ENCODE measurements at places on chromosomes 12 and 14.
A peak's percentile ranks its signal among the peaks of the same experiment; 100 is the strongest.

DNA sequence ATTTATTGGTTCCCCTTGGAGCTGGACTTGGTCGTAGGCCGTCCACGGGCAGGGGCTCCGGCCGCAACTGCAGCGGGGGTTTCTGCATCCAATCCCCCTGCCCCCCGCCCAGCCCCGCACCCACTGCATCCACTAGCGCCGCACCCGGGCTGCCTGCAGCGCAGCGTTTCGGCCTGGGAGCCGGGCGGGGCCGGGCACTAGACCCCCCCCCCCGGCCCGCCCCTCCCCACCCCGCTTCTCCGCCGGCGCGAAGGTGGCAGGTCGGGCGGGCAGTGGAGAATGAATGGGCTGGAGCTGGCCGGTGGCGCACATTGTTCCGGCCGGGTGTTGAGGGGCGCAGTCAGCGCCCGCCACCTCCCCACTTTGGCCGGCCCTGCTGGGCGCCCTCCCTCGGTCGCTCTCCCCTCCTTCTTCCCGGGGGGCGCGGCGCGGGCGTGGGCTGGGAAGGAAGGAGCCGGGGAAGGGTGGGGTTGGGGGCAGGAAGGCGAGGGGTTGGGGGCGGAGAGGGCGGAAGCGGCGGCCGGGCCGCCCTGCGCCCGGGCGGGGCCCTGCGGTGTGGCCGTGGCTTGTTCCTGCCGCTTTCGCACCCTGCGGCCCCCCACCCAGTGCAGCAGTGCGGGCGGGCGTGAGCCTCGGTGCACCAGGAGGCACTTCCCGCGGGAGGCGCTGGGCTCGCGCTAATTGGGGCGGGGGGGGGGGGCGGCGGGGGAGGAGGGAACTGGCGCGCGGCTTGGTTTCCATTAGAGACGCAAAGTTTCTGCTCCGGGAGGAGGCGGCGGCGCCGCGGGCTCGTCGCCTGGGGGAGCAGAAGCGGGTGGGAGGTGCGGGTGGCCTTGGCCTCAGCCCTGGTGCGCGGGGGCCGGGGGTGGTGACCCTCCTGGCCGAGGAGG lies 841 bp downstream of the CALM1 start:
- peak; percentile 74 for DNase-seq

DNA sequence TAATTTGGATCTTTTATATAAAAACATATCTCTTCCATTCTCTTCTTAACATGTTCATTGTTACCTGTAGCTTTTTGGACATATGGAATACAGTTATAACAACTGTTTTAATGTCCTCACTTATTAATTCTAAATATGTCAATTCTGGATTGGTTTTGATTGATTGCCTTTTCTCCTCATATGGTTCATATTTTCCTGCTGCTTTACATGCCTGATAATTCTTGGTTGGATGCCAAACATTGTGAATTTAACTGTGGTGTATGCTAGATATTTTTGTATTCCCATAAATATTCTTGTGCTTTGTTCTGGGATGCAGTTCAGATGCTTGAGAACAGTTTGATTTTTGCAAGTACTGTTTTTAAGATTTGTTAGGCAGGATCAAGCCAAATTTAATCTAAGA lies 10.8 kb downstream of the C14orf132 start:
- no peak for DNase-seq

DNA sequence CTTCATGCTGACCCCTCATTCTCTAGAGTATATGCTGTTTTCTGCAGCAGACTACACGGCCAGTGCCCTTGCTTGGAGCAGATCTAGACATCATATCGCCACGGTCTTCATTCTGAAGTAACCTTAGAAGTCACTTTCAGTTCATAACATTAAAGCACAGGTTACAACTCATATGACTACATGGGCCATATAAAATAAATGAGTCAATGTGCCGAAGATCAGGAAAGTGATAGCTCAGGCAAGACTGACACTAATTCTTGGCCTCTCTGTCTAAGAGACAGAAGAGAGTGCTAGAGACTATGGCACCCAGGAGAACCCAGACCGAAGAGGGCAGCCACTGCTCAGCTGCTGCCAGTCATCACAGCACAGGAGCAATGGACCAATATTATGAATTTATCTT lies 609.7 kb downstream of the DIO2 start:
- DNase-seq, result no peak

DNA sequence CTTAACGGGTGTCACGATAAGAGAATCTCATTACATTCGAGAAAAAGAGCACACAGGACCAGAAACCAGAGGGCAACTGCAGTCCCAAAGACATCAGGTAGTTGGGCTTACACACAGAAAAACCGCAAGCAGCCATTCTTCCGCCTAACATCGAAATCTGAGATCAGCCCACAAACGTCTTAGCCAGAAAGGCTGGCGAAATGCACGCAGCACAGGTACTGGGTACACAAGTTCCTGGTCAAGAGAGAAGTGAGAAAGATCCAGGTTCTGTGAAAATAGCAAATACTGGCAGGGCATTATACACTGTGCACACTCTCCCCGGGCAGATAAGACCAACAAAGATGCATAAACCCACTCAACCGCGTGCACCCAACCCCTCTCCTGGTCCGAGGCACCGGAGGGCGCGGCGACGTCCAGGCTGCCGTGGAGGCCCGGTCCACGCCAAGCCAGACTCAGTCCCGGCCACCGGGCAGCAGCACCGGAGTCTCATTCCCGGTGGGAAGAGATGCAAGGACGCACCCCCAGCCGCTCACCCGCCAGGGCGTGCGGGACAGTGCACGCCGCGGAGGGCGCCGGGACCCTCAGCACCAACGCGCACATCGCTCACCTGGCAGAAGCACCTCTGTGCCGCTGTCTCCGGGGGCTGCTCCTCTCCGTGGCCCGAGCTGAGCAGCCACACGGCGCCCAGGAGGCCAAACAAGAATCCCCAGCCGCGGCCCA lies 437 bp downstream of the ERO1A start:
- peak; percentile 89 for DNase-seq

GRCh38 chr12:25695574-25695973 lies 142.5 kb upstream of the LMNTD1 start:
- no peak for DNase-seq

GRCh38 chr12:80553316-80553715 lies 109.3 kb downstream of the PTPRQ start:
- DNase-seq, result no peak

DNA sequence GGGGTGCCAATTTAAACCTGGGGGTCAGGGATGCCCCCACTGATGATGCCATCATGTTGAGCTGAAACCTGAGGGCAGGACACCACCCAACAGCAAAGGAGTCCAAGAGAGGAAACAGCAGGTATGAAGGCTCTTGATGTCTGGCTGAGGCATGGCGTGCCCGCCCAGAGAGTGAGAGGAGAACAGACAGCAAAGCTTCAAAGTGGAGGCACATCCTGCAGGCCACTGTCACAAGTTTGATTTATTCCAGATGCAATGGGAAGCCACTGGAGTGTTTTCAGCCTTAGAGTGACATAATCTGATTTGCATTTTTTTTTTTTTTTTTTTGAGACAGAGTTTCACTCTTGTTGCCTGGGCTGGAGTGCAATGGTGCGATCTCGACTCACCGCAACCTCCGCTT lies 34.8 kb downstream of the IRF2BPL start:
- no peak for DNase-seq

DNA sequence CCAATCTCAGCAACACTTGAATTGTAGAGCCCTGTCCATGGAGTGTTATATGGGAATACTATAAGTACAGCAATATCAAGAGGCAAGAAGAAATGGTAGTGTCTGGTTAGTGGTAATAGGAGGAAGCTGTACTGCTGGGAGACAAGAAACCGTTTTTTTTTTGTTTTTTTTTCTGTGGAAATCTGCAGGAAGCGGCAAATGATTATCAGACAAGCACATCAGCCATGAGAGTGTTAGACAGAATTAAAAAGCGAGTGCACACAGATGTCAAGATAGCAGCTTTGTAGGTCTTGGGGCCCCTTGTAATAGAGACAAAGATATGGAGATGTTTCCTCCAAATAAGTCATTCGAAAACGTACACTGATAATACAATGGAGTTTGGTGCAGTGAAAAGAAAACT lies 6.7 kb downstream of the TESPA1 start:
- DNase-seq, result no peak

GRCh38 chr12:7101047-7101693 lies 7.8 kb downstream of the C1RL start:
- DNase-seq, result no peak

DNA sequence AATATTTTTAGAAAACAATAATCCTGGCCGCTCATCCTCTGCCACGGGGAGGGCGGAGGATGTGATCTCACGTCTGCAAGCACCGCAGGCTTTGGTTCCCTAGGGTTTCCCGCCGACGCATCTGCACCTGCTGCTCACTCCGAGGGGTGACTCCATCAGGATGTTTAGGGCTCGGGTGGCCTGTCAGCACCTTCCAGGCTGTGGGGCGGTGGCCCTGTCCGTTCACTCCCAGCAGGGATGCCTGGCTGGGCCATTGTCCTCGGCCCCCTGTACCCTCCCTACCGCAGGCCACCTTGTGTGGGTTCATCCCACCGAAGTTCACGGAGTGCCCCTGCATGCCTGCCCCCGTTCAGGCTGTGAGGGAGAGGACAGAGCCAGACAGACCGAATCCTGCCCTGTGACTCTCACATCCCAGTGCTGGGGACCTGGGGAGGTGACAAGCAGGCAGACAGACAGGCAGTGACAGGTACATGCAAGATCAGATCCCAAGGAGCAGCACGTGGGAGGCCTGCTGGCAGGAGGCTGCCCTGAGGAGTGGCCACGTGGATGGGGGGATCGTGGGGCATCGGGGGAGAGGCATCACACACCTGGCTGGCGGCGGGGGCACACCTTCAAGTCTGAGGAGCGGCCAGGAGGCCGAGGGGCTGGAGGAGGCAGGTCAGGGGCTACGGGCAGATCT lies 112.6 kb downstream of the ADGRD1 start:
- DNase-seq, result no peak

- no peak for DNase-seq
Observed at GRCh38 chr12:69241438-69242092, 2.2 kb downstream of the CPSF6 start.

- no peak for DNase-seq
Observed at GRCh38 chr12:54385251-54385914, 850 bp upstream of the ZNF385A start.

- DNase-seq, result no peak
Observed at GRCh38 chr12:74370608-74371216, 166.9 kb upstream of the ATXN7L3B start.

GRCh38 chr12:85322715-85323114 lies 42.7 kb downstream of the ALX1 start:
- no peak for DNase-seq

DNA sequence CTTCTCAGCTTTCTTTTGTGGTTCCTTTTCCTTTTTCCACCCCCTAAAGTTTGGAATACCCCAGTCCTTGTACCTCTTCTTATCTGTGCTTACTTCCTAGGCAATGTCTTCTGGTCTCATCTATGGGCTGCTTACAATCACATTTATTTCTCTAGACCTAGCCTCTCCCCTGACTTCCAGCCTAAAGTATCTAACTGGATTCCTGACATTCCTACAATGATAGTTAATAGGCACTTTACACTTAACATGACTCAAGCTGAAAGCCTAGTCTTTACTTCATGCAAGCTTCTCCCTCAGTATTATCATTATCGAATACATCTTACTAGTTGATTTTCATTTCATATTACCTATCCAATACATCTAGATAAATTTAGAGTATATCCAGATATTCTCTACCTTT lies 21.2 kb downstream of the CLECL1 start:
- no peak for DNase-seq

DNA sequence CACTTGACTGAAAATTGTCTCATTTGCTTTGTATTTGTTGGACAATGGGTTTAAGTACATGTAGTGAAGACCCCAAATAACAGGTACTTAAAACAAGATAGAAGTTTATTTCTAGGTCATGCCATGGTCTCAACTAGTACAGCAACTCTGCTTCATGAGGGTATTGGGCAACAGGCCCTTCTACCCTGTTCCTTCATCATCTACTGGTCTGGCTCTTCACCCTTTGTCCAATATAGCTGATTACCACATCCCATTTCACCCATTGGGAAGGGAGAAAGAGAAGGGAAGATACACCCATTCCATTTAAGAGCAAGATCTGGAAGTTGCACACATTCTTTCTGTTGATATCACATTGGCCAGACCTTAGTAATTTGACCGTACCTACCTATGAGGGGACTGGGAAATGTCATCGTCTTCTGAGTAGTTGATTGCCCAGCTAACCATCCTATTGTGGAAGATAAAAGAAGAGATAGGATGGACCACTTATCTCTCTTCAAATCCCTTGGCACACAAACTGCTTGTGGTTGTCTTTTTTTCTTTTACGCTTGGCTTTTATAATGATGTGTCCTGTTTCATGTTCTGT lies 104.6 kb downstream of the DIP2B start:
- DNase-seq, result no peak

GRCh38 chr12:81330480-81330879 lies 252.6 kb downstream of the ACSS3 start:
- DNase-seq, result no peak

DNA sequence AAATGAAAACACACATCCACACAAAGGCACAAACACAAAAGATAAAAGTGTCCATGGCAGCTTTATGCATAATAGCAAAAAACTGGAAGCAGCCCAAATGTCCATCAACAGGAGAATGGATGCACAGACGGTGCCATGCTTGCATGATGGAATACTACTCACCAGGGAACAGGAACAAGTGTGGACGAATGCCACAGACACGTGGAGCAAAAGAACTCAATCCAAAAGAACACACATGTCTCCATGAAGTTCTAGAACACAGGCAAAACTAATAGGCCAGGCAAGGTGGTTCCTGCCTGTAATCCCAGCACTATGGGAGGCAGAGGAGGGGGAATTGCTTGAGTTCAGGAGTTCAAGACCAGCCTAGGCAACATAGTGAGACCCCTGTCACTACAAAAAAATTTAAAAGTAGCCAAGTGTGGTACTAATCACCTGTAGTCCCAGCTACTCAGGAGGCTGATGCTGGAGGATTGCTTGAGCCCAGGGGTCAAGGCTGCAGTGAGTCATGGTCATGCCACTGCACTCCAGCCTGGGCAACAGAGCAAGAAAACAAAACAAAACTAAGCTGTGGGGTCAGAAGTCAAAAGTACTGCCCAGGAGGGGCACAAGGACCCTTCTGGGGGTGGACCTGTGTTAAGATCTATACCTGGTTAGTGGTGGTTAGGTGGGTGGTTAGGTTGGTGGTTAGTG lies 7.3 kb upstream of the TMEM119 start:
- DNase-seq, result no peak

- DNase-seq, result no peak
Observed at GRCh38 chr12:41932470-41932991, 212.1 kb downstream of the GXYLT1 start.

DNA sequence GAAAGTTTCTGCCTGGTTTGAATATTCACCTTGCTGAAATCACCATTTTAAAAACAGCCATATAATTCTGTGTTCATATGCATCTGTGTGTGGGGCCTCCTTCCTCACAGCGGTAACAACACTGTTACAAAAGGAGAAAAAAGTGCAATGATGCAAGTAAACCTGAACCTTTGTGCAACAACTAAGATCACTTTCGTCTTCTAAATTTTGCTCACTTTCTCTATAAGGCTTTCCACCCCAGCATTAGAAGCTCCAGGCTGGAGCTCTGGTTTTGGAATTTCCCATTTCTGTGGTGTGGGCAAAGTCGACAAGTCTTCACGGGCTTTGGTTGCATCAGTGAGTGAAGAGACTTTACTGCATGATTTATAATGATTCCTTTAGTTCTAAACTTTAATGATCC lies 18.4 kb downstream of the FGD6 start:
- DNase-seq, result no peak

All from CD4-positive, CD25-positive, alpha-beta regulatory T cell (primary cell).